ENCODE measurements at places on chromosomes 7 and 10.
A peak's percentile ranks its signal among the peaks of the same experiment; 100 is the strongest.

DNA sequence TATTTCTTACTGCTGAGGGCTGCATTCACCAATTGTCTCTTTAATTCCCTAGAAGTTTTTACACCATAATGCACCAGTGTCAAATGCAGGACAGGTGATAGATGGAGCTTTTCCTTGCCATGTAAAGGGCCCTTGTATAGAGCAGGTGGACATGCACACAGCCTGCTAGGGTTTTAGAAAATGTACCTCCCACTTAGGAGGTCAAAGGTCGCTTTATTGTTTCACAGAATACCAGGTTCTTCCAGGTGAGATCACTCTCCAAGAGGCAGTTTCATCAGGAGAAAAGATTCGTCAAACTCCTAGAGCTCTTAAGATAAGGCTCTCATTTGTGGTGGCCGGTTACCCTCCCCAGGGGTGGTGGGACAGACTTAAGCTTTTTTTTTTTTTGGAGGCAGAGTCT is 215.8 kb downstream of the PHTF2 start:
- DNase-seq, result no peak

DNA sequence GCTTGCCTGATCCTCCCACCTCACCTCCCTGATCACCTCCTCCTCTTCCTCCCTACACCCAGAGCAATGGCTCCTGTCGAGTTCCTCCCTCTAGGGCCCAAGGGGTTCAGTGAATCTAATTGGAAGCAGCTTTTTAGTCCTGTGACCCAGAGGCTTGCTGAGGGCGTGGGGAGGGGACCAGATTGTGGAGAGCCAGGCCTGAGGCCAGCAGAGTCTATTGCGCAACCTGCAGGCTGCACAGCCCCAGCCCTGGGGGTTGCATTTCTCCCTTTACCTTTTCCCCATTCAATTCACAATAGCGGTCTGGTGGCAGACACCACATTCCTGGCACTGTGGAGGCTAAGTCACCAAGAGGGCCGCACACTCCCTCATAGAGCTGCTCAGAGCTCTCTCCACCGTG is 32.5 kb downstream of the GHRHR start:
- no peak for DNase-seq

DNA sequence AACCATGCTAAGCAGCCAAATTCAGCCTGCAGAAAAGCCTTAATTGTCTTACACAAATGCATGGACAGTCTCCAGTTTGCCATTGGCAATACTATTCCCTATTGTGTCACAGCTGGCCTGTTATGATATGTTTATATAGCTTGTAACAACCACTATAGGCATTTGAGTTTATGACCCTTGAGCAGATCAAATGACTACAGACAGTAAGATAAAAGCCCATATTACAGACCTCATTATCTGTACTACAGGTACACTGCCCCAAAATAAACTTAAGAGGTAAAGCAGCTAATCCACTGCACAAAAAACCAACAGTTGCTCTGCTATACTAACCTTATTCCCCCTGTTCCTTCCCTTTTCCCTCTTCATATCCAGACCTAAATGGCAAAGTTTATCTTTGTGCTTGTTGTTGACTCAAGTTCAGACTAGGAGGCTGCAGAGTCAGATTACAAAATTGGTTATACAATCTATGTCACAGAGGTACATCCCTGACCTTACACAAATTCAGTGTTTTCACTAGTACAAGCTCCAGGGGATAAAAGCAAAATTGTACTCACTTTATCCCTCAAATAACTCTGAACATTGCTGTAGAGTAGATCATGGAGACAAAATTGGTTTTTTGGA is 218.4 kb downstream of the GRM8 start:
- no peak for DNase-seq

GRCh38 chr7:93945756-93946535 is 24.4 kb downstream of the GNG11 start:
- no peak for DNase-seq

DNA sequence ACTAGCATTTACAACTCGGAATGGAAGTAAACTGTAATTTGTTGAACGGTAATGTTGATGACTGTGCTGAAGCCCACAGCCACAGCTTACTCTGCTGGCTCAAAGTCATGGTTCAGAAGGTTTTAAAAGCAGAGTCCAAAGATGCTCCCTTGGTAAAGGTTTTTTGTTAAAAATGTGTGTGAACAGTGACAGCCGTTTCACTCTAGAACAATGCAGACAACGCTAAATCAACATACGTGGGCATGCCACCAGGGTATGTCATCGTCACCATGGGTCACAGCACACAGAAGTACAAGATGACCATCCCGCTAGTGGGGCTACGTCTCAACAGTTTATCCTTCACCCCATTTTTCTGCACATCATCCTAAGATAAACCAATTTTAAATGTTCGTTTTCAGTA is 106.5 kb upstream of the LANCL2 start:
- DNase-seq, result no peak

GRCh38 chr7:4015996-4016395 is 666.1 kb upstream of the FOXK1 start:
- DNase-seq, result no peak

GRCh38 chr10:12902135-12902572 is 99.4 kb downstream of the CCDC3 start:
- DNase-seq, result peak; percentile 51

GRCh38 chr7:102286237-102287110 is at the start of gene SH2B2:
SH2B2 (plus strand) TSS chr7:102286868; CDS start chr7:102300551, 13,683 bp downstream.
- peak; percentile 54 for DNase-seq

GRCh38 chr10:64091897-64092296 is 570.7 kb downstream of the REEP3 start:
- no peak for DNase-seq

GRCh38 chr7:7327423-7327822 is 145.1 kb downstream of the C1GALT1 start:
- no peak for DNase-seq

DNA sequence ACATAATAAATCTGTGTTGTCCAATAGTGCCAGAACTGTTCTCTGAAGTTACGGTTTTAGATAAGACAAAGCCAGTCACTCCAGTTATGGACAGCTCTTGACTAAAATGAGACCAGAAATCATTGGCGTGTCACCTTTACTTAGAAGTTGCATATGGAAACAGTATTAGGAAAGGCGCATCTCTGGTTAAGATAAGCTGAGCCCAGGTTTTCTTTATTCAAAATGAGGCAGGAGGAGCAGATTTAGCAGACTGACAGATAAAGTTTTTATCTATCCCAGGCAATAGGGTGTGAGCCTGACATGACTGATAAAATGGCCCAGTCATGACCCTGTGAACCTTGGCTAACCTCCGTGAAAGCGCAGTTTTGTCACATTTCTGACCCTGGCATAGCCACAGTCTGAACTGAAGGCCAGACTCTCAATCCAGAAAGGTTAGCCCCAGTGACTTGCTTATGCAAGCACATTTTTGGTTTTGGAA is 4.2 kb downstream of the CYP26A1 start:
- DNase-seq, result no peak

DNA sequence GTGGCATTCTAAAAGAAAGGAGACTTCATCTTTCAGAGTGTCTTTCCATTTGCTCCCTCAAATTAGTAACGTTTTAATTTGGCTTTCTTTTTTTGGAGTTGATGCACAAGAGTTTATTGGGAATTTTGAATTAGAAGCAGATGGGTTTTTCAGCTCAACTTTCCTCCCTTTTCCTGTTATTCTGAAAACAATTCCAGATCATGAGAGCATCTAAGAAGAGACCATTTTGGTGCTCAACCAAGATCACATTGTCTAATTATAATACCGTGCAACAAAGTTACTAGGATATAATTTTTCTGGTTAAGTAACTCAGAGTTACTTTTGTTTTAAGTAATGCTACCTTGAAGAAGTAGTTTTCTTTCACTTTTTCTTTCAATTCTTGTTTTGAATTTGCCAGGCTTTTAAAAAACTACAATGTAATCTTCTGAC is 396.6 kb upstream of the KLF6 start:
- DNase-seq, result no peak

DNA sequence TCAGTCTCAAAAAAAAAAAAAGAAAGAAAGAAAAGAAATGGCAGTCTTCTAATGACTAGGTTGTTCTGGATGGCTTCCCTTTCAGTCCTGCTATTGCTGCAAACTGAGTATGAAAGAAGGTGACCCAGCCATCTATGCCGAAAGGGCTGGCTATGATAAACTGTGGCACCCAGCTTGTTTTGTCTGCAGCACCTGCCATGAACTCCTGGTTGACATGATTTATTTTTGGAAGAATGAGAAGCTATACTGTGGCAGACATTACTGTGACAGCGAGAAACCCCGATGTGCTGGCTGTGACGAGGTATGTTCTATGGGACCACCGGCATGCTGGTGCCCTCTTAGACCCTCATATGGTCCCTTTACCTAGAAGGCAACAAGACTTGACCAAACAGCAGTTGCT is 41.3 kb downstream of the TES start:
- no peak for DNase-seq

GRCh38 chr7:127644484-127644883 is 7.5 kb upstream of the SND1 start:
- no peak for DNase-seq

DNA sequence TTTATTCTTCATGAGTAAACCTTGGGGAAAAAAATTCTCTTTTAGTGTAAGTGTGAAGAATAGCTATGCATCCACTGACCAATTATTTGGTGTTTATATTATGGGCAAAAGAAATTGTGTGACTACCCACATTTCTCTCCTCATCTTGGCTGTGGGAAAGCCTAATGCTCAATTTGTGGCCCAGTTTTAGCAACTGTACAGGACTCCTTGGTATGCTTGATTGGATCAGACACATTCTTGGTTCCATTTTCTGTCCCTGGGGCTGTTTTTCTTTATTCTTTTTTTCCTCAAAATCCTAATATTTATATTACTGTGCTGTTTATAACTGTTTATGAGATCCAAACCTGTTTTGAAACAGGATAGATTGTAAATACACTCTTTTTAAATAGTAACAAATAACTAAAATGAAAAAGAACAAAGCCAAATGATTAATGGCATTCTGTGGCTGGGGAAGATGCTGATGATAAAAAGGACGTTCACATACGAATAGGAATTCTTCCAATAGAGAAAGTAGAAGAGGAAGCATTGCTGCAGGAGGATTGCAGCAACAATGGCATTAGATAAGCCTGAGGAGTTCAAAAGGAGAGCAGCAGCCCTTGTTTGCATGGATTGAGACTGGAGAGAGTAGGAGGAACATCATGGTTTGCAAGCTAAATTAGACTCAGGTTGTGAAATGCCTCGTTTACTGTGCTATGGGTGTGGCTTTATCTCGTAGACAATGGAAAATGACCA is 580.5 kb downstream of the INHBA start:
- no peak for DNase-seq

DNA sequence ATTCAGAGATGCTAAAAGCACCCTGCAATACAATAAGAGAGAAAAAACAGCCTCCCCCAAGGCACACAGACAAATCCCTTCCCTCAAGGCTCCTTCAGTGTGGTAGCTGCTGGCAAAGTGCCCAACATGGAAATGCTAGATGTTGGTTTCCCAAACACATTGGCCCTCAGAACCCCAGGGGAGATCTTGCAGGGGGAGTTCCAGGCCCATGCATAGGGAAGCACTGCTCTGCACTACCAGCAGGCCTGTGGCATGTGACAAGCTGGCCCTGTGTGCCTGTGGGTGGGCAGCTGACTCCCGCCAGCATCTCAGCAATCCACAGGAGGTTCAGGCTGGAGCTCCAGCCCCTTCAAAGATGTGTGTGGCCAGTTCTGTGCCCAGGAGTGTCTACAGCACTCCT is 16.8 kb upstream of the CSGALNACT2 start:
- DNase-seq, result no peak

DNA sequence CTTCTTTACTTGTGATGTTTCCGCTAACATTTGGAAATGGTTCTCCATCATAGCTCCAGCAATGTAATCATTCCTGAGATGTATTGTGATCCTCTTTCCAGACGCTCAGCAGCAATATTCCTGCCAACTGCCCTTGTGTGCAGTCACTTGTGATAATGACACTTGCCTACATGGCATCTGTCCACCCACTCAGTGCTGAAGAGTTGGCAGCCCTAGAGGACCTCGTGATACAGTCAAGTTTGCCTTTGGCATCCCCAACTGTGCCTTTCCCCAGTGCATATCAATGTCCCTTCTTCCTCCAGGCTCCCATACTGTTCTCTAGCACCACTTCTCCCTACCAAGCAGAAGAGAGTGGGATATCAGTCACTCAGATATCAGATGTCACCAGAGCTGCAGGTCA is 64.9 kb downstream of the MYOF start:
- DNase-seq, result no peak

- no peak for DNase-seq
These were observed 853.9 kb downstream of the SORCS1 start for GRCh38 chr10:106310596-106310995.

DNA sequence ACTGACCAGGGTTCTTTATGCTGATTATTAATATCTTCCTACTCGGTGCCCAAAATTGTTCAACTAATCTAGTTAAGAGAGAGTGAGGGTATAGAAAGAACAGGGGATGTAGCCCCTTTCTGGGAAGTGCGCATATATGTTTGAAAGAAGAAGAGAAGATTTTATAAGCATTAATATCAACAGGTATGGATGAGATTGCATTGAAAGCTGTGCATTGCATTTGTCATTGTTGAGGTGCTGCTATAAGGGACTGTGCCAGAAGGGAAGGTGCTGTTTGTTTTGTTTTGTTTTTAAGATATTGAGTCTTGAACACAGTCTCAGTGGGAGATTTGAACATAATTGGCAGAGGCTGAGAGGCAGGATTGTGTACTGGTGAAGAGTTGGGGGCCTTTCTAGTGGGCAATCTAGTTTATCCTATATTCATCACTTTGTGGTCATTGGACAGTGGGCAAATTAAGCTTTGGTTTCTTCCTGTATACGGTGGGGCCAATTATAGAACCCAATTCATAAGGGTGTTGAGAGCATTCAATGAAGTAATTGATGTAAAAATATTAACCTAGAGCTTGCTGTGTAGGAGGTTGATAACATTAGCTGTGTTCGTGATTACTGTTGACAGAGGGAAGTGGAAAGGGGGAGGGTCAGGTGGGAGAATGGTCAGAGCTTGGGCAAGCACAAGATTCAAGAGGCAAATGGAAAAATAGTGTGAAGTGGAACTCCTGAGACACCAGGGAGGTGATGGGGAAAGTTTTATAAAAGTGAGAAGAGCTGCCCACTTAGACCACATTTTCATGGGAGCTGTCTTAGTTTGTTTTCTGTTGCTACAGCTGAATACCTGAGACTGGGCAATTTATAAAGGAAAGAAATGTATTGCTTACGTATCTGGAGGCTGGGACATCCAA is 19.9 kb upstream of the PCGF5 start:
- peak; percentile 13 for DNase-seq
